ENCODE measurements at places on chromosomes 16 and 17.

DNA sequence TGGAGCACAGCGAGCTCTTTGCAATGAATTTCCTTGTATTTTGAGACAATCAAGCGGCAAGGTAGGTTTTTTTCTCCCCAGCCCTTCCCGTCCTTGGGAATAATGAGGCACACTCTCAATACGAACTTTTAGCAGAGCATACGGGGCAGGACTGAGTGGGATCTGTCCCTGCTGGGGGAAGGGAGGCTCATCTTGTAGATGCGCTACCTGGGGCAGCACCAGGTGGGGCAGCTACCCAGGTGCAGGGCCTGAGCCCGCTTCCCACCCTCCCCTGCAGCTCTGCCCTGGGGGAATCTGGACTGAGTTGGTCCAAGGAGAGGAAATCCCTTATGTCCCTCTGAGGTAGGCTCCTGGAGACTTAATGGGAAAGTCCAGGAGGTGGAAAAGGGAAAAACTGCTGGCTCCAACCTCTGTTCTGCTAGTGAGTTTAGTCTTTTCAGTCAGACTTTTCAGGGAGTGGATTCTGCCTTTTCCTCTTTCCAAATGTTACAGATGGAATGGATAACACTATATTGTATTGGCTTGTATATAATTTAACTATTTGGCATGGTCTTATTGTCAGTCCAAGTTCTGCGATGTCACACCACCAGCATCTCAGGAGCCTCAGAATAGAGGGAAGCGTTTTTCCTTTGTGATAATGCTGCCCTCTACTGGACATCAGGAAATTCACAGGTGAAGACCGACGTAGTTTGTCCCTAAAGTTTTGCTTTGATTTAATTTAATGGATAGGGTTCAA is 9.6 kb upstream of the CES1 start:
- peak; percentile 17 for DNase-seq

- no peak for DNase-seq
These were observed 27.5 kb downstream of the NSMCE1 start for GRCh38 chr16:27240948-27241531.

GRCh38 chr17:80478487-80479245 is 2.3 kb upstream of the NPTX1 start:
- DNase-seq: no peak

DNA sequence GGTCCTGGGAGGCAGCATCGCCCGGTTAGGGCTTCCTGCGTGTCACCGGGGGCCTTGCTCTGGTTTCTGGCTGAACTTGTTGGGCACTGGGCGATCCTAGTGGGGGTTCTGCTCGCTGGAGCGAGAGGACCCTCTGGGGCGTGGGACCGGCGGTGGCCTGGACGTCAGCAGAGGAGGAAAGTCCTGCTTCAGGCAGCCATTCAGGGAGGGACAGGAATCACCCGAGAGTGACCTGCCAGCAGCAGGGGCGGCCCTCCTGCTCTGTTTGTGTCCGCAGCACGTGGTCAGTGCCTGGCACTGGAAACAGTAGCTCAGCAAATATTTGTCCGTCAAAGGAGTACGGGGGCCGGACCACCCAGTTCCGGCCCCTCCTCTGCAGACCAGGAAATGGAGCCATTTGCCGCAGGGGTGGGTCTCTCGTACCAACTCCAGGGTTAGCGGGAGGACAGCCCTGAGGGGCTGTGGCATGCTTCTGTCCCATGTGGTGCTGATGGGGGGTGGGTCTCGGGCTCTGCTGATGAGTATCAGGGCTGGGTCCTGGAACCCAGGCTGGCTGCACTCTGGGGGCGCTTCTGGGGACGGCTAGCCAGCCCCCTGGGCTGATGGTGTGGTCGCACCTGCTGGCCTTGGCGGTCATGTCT is 48.3 kb downstream of the BAIAP2 start:
- no peak for DNase-seq

- DNase-seq: no peak
These were observed 8.6 kb downstream of the C16orf90 start for GRCh38 chr16:3486506-3487215.

DNA sequence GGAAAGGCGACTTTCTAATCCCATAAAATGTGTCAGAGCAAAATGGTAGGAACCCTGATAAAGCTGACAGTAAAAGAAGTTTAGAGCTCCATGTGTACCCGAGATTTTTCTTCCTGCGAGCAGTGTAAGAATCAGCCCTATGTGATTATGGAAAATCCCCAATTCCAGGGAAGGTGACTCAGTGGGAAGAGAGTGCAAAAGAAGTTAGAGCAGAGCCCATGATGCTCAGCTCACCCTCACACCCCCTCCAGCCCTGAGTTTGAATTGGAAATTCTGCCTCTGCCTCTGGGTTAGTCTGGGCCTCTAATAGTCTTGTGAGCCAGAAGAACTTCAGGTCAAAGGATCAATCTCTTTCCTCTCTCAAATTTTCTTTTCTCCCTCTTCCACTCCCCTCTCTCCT is 12.5 kb downstream of the C17orf78 start:
- no peak for DNase-seq

DNA sequence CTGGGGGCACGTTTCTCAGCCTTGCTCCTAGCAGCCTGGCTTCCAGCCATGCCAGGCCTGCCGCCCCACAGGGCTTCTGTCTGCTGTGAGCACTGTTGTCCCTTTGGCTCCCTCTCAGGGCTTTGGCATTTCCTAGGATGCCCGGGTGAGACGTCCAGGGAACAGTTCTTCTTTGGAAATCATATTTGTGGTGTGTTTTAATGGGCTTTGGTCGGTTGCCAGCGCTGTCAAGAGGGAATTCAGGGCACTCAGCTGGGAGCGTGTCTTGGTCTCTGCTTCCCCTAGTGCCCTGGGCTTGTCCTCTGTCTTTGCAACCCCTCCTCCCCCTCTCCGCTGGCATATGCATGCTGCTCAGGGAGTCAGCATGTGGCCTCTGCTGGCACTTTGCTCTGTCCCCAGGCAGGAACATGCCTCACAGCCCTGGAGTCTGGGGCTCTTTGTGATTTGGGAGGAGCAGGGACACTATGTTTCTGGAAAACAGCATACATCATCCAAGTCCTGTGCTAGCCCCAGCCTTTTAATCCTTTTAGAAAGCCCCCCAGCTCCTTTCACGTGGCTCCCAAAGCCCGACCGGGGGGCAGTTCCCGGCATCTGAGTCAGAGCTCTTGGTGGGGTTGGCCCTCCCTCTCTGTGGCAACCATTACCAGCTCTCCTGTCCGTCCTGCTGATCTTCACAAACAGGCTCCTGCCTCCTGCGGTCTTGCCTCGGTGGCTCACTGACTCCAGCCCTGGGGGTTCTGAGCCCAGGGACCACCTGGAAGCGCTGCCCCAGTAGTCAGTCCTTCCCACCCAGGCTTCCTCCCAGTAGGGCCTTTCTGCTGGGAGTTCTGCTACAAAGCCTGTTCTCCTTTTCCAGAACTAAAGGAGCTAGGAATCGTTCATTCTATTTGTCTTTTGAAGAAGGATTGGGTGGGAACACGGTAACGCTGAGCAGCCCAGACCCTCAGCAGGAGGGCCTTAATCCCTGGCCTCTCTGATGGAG is 26.7 kb downstream of the SAP30BP start:
- no peak for DNase-seq

DNA sequence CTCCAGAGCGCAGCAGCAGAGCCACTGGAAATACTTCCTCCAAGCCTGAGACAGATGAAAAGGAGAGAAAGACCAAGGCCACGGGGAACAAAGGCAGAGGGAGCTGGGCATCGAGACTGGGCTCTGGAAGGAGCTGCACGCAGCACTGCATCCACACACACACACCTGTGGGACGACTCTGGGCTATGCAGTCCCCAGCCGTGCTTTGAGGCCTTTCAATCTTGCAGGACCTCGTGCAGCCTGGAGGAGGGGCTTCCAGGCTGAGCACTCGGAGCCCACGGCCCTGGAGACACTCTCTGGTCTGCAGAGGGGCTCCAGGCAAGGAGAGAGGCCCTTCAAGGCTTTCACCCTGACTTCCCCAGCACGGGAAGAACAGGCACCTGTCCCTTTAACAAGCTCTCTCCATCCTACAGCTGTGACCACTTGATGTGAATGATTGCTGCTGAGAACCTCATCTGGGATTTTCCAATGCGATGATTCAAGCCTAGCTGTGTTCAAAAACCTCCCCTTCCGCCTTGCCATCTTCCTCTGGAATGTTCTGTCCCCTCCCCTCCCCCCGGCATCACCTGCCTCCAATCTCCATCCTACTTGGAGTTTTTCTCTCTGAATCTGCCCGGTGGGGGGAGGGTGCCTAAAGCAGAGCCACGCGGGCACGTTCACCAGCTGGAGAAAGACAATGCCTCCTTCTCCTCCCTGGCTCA is 37.5 kb downstream of the RBFOX3 start:
- DNase-seq: no peak

DNA sequence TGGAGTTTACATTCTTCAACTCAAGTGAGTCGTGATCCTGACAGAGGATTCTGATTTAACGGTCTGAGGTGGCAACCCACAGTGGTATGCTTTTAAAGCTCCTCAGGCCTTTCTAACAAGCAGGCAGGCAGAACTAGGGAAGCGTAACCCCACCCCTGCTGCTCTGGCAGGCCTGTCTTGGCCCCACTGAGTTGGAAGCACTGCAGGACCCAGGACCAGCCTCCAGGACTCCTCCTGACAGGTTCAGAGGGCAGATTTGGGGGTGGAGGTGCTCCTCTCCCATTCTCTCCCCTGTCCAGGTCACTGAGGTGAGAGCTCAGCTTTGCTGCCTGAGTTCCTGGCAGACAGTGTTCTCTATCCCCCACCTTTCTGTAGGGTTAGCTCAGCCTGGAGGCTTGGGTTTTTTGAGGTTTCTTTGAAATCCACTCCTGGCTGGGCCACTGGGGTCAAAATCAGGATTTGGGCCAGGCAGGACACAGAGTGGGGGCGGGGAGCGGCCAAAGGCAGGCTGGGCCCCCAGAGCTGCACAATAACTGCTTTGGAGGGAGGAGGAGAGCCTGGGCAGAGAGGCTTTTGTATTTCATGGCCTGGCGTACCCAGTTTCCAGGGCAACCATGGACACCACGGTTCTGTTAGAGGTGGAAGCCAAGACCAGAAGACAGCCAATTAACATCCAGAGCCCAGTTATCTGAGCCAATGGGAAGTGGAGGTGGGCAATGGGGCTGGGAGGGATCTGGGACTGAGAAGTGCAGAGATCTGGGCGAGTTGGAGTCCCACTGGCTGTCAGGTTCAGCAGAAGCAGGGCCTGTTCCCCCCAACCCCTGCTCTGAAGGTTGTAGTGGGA is 9.5 kb downstream of the MRPL27 start:
- peak; percentile 49 for DNase-seq

DNA sequence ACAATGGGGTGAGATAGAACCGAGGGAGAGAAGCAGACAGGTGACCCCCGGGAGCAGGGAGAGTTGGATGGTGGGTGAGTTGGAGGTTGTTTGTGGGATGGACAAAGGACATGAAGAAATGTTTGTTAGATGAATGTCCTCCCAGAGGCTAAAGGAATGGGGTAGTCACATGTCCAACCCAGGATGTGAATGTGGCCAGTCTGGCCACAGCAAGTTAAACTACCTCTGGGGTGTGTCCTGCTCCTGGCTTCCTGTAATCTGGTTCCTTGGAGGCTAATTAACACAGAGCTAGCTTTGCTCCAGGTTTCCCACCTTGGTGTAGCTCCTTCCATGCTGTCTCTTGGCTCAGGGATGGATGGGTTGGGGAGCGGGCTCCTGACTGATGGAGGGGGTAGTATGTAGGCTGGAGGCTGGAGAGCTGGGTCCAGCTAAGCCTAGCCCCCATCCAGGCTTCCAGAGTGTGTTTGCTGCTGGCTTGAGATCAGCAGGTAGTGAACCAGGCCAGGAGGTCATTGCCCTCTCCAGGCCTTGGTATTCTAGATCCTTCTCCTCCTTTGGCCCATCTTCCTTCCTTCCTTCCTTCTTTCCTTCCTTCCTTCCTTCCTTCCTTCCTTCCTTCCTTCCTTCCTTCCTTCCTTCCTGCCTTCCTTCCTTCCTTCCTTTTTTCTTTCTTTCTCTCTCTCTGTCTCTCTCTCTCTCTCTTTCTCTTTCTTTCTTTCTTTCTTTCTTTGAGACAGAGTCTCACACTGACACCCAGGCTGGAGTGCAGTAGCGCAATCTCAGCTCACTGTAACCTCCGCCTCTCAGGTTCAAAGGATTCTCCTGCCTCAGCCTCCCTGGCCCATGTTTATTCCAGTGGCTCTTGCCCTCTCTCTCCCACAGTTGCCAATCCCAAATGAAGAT is 28.0 kb upstream of the UBE2G1 start:
- DNase-seq: no peak

- DNase-seq: no peak
These were observed 27.8 kb downstream of the GRIN2A start for GRCh38 chr16:10154389-10154788.

- DNase-seq: no peak
These were observed 87.7 kb upstream of the CCL2 start for GRCh38 chr17:34167354-34167753.
